ENCODE measurements at places on chromosomes 13 and 19.

- no peak for DNase-seq
These were observed 9.6 kb downstream of the IRGC start for GRCh38 chr19:43725468-43725867.

DNA sequence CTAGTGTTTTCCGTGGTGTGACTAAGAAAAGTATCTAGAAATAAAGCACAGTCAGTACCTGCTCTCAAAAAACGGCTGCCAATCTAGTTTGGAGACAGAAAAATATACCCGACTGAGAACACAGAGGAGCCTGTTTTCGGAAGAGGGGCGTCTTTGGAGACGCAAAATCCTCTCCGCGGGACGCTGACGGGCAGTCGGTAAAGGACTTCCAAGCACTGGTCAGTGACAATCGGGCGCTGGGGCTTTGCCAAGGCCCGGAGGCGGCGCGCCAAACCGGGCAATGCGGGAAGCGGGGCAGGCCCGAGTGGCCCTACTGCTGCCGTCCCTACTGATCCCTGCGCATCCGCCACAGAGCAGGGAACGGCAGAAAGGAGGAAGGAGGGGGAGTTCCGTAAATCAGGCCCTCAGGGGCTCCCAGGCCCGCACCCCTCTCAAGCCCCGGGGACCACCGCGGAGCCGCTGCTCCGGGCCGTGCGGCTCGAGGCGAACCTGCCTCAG lies 588 bp upstream of the DPY19L3 start:
- no peak for DNase-seq

- DNase-seq = no peak
These were observed 34.2 kb downstream of the GJA3 start for GRCh38 chr13:20126541-20127261.

GRCh38 chr19:49442354-49442753 lies 1.0 kb upstream of the SLC17A7 start:
- DNase-seq = no peak

- no peak for DNase-seq
These were observed 18.9 kb upstream of the SLC39A3 start for GRCh38 chr19:2758601-2759313.

DNA sequence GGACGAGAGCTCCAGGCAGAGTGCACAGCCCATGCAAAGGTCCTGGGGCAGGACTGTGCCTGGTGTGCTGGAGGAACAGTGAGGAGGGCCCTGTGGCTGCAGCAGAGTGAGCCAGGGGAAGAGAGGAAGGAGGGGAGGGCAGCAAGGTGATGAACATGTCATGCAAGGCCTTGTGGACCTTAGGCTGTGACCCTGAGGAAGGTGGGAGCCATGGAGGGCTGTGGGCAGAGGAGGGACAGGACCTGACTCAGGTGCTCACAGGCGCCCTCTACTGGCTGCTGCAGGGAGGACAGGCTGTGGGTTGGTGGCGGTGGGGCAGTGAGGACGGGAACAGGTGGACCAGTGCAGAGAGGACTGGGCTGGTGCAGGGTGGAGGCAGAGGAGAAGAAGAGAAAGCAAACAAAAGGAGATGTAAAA lies 170.3 kb downstream of the PTPRS start:
- peak; percentile 21 for DNase-seq

DNA sequence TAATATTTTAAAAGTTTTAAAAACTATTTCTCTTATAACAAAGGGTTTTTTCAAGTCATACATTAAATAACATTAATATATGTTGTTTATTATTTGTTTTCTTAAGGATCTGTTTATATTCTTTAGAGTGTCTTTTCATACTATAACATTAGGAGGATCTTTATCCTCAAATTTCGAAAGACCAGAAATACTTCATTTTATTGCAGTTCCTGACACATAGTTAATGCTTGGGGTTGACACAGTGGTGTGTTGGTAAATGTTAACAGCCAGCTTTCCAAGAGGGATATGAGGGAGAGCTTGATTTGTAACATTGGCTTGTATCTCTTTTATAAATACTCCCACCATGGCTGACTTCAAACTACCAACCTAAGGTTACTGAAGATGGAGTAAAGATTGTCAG lies 126.6 kb upstream of the KLF5 start:
- no peak for DNase-seq

DNA sequence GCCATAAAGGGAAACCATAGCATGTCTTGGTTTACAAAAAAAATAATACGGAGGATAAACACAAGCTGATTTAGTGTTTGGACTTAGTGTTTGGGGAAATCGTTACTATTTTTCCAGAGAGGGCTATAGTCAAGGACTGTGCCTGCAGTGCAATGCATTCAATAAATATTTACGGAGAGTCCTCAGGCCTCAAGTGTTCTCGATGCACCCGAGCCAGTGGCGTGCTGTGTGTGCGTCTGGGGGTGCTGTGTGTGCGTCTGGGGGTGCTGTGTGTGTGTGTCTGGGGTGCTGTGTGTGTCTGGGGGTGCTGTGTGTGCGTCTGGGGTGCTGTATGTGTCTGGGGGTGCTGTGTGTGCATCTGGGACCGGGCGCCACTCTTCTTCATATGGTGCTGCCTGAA lies 71.7 kb upstream of the GTF3A start:
- DNase-seq = no peak

DNA sequence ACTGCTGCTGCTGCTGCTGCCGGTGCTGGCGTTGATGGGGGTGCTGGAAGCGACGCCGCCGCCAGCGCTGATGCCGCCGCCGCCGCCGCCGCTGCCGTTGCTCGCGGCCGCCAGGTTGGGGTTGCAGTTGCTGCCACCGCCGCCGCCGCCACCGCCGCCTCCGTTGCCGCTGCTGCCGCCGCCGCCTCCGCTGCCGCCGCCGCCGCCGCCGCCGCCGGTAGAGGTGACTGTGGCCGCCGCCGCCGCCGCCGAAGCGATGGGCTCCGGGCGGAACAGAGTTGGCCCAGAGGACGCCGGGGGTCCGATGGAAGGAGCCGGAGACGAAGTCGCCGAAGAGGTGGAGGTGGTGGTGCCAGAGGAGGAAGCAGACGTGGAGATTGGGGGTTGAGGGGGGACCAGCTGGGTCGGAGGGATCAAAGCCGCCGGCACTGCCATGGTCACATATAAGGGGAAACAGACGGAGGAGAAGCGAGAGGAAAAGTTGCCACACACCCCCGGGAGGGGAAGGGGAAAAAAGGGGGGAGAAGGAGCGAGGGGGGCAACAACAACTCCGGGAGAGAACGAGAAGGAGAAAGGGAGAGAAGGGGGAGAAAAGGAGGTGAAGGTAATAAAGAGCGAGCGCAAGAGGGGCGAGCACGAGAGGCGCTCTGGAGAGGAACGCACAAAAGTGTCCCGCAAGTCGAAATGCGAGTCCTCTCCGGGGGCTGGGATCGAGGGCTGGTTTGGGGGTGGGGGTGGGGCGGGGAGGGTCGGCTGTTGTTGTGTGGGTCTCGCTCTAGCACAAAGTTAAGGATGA lies 471 bp downstream of the DACH1 start:
- DNase-seq = no peak

DNA sequence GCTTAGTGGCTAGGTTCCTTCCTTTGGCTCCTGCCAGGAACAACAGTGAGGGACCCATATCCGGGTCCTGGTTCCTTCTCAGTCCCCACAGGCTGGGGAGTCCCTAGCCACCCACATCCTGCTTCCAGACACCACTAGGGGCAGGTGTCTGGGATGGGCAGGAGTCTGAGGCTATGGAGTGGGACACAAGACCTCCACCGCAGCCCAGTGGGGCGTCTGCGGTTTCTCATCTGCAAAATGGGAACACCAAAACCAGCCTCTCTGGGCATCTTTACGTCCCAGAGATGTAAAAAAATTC lies 879 bp upstream of the FCGBP start:
- no peak for DNase-seq

GRCh38 chr13:106617561-106617960 lies 49.6 kb upstream of the ARGLU1 start:
- no peak for DNase-seq

DNA sequence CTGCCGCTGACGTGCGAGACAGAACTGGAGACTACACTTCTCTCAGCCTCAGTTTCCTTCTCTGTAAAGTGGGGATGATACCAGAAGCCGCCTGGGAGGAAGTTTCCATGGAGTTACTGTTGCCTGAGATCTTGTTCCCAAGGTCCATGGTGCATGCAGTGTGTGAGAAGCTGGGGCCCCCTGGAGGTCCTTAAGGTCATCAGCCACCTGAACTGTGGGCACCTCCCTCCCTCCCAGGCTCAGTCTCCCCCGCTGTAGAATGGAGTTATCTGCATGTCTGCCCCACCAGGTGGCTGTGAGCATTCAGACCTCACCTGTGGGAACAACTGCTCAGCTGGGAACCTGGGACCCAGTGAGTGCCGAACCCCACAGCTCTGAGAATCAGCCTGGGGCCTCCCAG lies 2.7 kb downstream of the CRX start:
- DNase-seq = no peak

DNA sequence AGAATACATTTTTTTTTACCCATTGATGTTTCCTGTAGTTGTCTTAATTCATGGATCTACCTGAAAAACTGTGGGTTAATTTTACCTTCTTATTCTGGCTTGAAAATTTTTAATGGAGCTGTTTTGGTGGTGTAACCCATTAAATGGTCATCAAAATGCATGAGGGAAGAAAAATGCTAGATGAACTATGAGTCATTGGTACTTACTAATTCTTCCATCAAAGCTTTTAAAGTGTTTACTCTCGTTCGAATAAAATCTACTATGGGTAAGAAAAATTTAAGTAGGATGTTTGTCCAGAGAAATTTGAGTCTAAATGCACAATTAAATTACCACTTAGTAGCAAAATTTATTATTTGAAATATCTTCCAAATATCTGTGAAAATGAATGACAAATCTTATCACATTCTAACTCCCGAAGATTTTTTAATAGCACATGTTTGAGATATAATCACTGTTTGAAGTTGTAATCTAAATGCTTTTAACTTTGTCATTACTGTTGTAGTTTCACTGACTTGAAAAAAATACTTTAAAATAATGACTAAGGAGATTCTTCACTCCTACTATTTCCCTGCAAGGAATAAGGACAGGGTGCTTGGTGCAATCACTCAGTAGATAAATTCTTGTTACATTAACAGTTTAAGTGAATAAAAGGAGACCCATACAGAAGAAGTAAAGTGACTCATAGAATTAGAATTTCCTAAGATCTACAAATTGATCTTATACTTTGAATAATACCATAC lies 437.7 kb downstream of the IRS2 start:
- DNase-seq = no peak

DNA sequence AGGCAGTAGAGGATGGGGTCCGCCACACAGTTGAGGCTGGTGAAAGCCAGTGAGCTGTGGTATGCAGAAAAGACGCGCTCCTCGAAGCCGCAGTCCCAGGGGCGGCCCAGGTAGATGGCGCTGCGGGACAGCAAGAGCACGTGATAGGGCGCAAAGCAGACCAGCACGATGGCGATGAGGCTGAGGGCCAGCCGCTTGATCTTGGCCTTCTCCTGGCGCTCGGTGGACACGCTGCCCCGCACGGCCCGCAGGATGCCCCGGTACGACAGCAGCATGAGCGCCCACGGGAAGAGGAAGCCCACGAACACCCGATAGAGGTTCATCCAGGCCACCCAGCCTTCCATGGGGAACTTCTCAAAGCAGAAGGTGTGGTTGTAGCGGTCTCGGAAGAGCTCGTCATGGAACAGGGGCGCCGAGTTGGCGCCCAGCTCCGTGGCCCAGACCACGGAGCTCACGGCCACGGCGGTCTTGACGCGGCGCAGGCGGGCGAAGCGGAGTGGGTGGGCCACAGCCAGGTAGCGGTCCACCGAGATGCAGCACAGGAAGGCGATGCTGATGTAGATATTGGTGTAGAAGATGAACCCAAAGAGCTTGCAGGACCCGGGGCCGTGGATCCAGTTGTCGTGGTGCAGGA lies 6.5 kb upstream of the OPA3 start:
- no peak for DNase-seq

- DNase-seq = no peak
These were observed 1.3 kb upstream of the CD177 start for GRCh38 chr19:43351998-43352746.

GRCh38 chr19:1076951-1077350 lies 10.0 kb downstream of the ARHGAP45 start:
- DNase-seq = peak; percentile 88

DNA sequence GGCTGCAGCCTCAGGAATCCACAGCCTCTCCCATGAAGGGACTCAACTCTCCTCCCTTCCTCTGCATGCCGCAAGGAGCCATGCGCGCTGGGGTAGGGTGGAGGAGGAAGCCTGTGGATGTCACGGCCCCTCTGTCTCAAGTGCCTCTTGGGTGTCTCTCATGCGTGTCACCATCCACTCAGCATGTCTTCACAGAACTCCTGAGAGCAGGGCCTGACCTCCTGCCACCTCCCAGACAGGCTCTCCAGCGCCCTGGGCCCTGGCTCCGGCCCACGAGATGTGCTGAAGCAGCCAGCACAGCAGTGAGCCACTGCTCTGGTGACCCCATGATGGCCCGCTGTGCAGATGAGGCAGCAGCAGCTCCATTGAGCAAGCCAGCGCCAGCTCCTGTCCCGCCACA lies 25.9 kb upstream of the SPACA7 start:
- no peak for DNase-seq

DNA sequence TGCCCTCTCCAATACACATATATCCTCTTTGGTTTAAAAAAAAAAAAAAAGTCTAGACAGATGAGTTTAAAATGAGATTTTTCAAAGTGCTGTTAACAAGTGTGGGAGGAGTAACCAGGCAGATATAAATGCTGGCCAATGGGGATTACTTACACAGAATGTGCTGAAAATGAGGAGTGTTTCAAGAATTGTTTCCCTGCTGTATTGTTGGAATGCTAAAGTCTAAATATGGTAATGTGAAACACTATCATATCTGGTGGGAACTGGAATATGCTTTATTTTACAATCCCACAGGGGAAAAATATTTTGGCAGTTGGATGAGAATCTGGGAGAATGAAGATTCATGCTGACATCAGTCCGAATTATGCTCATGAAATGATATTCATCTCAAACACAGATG lies 250.7 kb downstream of the DCT start:
- no peak for DNase-seq

GRCh38 chr19:7505682-7506384 lies 10.1 kb upstream of the ZNF358 start:
- DNase-seq = no peak

DNA sequence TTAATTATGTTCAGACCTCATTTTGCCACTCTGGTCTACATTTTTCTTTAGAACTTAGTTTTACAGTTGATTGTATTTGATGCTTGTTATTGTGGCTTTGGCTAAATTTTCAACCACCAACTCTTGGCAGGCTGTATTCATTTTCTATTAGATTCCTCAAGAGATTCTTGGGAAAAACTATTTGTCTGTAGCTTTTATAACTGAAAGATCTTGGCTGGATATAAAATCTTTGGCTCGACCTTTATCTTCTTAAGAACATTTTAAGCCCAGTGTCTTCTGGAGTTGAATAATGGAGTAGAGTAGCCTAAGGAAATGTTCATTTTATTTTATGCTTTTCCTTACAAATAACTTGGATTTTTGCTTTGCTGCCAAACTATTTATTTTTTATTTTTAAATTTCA lies 848.5 kb downstream of the PCDH17 start:
- no peak for DNase-seq

- DNase-seq = no peak
These were observed 18.5 kb downstream of the PALM start for GRCh38 chr19:726993-727956.

GRCh38 chr13:30576528-30576927 lies 41.2 kb upstream of the USPL1 start:
- no peak for DNase-seq

Data from activated CD4-positive, alpha-beta T cell treated with anti-CD3 and anti-CD28 coated beads, Interleukin-2, amount 50 U/mL, for 24 hours (primary cell).